ENCODE measurements at places on chromosomes 3 and 15.
A peak's percentile ranks its signal among the peaks of the same experiment; 100 is the strongest.

GRCh38 chr15:97597801-97598200 lies 362.7 kb upstream of the ARRDC4 start:
- DNase-seq: no peak

GRCh38 chr3:189621948-189622603 lies 9.1 kb upstream of the TP63 start:
- no peak for DNase-seq

DNA sequence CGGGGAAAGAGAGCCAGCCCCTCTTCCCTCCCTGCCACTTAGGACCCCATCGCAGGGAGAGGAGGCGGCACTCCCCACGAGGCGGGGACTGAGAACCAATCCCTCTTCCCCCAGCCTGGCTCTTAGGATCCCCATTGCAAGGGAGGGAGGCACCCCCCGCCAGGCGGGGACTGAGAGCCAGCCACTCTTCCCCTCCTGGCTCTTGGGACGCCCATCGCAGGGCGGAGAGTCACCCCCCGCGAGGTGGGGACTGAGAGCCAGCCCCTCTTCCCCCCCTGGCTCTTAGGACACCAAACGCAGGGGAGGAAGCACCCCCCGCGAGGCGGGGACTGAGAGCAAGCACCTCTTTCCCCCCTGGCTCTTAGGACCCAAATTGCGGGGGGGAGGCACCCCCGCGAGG lies 34.2 kb upstream of the SSUH2 start:
- no peak for DNase-seq

- no peak for DNase-seq
Measured at GRCh38 chr3:25454005-25454927, 26.2 kb downstream of the RARB start.

- DNase-seq: peak; percentile 46
Measured at GRCh38 chr3:48919215-48920138, 835 bp downstream of the ARIH2 start.
